ENCODE measurements at places on chromosomes 12 and 14. TPM values are rescaled to one million over a fixed set of nuclear protein-coding genes. Genes with fewer than 3 reads are reported as not detected.

KRT85 gene
- not detected for total RNA-seq

DNA sequence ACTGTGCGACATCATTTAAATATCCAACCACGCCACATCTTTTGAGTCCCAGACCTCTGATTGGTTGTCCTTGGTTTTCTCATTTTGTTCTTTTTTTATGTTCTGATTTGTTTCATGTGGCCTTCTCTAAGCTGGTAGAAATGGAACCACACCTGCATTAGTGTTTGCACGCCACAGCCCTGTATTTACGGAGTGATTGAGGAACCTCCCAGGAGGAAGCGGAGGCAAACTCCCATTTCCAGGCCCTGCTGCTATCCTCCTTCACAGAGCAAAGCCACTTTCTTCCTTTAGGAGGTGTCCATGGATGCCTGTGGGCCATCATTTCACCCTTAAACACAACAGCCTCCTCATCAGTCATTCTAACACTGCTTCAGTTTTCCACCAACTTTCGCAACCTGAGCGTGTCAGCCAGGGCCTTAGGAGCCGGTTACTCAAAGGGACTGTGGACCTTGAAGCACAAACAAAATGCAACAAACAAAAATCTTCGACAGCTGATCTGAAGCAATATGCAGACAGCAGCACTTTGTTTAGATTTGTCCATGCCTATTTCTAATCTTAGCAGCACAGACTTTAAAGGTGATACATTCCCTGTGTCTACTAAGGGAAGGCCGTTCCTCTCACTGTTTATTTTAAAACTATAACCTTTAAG lies 1258.1 kb upstream of the TMEM132C start:
- no peak for DNase-seq

DNA sequence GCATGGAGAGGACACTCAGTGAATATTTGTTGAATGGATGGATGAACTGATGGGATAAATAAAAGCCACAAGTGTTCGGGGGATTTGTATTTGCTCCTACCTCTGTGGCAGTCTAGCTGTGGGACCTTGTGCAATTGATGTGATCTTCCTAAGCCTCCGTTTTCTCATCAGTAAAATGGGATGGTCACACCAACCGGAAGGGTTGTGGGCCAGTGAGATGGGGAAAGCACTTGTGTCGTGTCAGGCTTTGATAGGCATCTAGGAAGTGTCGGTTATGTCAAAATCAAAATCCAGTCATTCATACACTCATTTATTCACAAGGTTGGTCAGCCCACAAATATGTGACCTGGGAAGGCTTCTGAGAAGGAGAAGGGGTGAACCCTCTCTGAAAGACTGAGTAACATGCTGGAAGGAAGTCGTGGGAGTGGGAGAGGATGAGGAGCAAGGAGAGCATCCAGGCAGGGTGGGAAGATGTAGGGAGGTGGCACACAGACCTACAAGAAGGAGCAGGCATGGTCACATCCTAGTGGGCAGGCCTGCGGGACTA lies 7.8 kb upstream of the SERPINA9 start:
- DNase-seq: no peak

DNA sequence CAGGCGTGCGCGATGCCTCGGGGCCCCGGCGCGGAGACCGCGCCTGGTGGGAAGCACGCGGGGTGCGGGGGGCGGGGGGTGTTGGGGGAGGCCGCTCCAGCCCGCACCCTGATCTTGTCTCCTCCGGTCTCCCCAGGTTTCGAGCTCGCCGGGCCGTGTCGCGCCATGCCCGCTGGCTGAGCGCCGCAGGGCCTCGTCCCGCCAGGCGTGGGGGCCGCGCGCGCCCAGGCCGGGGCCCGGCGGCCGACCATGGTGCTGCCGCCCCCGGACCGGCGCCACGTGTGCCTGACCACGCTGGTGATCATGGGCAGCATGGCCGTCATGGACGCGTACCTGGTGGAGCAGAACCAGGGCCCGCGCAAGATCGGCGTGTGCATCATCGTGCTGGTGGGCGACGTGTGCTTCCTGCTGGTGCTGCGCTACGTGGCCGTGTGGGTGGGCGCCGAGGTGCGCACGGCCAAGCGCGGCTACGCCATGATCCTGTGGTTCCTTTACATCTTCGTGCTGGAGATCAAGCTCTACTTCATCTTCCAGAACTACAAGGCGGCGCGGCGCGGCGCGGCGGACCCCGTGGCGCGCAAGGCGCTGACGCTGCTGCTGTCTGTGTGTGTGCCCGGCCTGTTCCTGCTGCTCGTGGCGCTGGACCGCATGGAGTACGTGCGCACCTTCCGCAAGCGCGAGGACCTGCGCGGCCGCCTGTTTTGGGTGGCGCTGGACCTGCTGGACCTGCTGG lies 2.4 kb downstream of the TMEM121 start:
- no peak for DNase-seq

GRCh38 chr14:91774140-91775096 lies 42.5 kb upstream of the CATSPERB start:
- no peak for DNase-seq

- no peak for DNase-seq
Observed at GRCh38 chr12:13223941-13224340, 27.4 kb downstream of the EMP1 start.

DNA sequence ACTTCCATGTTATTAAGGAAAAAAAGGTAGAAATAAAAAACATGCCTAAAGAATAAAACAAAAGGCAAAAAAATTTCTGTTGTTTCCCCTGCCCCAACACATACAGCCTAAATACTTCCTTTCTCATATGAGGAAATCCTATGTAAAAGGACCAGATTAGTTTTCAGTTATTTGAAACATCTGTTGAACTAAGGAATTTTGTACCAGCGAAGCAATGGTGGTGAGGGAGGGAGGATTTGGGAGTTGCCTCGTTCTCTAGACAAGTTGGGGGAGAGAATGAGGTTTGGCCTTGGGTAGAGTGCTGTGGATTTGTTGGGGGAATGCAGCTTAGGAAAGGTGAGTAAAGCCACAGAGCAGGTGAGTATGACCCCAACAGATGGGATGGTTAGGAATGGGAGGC lies 141.5 kb upstream of the RFLNA start:
- no peak for DNase-seq

DNA sequence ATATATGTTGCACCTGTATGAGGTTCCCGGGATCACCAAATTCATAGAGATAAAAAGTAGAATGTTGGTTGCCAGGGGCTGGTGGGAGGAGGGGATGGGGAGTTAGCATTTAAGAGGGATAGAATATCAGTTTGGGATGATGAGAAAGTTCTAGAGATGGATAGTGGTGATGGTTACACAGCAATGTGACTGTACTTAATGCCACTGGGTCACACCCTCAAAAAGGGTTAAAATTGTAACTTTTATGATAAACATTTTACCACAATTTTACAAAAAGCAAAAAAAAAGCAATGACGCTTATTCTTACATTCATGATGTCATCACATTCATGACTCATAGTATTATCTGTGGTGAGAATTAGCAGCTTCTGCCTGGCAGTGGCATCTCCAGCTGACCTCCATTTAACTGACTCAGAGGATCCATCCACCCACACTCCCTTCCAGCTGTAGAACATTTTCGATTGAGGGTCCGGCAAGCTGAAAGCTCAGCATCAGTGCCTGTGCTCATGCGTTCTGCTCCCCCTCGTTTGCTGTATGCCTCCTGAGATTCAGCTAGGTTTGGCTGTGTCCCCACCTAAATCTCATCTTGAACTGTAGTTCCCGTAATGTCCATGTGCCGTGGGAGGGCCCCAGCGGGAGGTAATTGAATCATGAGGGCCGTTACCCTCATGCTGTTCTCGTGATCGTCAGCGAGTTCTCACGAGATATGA lies 64.8 kb upstream of the TMEM260 start:
- DNase-seq: no peak

- DNase-seq: no peak
Observed at GRCh38 chr12:58703866-58704265, 216.4 kb downstream of the LRIG3 start.

- no peak for DNase-seq
Observed at GRCh38 chr12:25491396-25492325, 61.4 kb downstream of the LMNTD1 start.

DNA sequence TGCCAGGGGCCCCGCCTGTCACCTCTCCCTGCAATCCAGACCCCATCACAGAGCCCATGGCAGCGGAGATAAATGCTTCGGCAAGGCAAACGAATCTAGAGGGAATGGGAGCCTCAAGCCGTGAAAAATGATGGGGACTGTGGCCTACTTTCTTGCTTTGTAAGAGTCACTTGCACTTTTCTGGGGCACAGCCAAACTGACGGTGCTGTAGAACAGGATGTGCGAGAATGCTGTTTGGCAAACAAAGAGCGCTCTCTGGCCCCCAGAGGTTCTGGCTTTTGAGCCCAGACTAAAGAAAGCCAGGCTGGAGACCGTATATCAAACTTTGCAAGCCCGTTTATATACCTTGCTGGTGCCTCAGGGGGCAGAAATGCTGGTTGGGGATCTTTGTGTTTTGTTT lies 108.7 kb downstream of the CACNA1C start:
- DNase-seq: no peak

DNA sequence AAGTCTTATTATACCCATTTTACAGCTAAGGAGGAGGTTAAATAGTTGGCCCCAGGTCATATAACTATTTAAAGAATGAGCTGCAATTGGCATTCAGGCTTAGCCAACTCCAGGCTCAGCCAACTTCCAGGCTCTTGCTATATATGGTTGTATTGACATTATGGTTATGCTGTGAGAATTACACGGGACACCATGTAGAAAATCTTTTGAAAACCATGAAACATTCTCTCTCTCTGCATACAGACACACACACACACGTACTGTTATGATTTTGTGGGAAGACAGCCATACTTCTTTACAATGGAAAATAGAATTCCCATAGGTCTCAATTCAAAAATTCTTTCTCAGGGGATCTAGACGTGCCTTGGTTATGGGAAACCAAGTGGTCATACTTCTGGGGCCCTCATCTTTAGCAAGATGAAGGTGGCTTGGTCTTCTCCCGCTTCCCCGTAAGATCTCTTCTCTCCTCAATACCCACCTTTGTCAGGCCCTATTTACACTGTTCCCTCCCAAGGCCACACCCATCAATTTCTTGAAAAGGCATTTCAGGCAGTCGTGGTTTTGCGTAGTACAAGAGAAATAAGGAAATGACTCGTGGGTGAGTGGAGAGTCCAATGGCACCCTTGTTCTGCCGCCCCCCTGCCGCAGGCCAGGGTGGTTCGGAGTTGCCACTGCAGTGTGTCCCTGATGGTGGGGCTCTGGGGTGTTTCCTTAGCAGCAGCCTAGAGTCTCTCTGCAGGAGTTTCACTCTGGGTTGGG lies 10.0 kb upstream of the GPRC5A start:
- no peak for DNase-seq

- DNase-seq: no peak
Observed at GRCh38 chr12:96424601-96425000, 24.4 kb upstream of the CDK17 start.

DNA sequence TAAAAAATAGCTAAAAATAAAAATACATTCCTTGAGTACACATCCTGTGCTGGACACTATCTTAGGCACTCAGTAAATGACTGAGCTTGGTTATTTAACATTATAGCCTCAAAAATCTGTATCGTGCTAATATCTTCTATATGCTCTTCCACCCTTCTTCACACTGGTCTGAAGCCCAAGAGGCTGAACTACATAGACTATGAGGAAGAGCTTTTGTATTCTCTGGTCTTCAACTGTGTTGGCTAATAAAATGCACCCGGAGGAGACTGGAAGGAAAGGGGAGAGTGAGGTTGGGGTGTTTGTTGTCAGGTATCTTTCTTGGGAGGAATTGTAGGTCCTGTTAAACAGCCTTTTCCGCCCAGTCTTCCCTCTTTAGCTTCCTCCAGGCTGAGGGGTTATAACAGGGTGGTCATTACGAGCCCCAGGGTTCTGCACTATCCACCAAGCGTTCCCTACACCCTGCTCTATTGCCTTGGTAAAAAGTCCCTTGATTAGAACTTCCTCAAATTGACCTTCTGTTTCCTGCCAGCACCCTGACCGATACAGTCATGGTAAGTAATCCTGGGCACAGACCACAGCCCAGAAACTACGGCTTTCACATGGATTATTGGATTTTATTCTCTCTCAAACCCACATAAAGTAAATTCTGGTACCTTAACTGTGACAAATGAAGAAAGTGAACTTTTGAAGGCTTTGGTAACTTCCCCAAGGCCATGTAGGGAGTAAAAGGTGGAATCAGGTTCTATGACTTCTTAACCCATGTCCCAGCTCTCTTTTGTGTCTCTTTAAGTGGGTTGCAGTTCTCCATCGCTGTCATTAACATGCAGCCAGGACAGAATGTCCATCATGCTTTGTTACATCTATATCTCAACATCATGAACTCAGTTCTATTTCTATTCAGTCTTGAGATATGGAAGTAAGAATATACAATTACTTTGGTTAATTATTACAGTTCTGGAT lies 71.3 kb downstream of the PTHLH start:
- no peak for DNase-seq

DNA sequence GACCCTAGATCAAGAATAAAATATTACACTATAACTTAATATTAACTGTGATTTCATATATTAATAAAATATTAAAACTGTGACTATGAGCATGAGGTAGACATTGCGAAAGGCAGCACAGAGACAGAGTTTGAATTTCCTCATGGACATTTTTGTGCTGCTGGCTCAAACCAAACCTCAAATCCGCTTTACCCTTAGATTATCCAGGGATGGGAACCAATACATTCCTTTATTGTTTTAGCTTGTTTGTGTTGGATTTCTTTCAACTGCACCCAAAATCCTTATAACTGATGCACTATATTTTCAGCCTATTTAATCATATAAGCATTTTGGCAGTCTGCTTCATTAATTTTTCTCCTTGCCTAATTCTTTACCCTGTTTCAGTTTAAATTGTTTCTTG lies 436.7 kb downstream of the ATP23 start:
- DNase-seq: no peak

DNA sequence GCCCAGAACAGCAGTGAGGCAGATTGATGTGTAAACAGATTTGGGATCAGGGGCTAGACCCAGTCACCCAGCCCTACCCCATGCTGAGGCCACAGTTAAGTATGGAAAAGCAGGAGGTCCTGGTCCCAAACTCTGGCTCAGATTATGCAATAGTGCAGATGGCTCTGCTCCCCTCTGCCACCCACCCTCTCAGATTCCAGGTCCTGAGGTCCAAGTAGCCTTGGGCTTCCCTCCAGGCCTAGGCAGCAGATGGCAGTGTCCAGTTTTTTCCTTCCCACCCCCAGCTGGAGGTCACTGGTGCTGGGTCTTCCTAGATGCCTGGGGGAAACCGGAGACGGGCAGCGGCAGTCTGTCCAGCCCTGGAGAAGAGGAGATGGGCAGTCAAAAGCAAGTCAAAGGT lies 2.8 kb upstream of the DHH start:
- no peak for DNase-seq

GRCh38 chr14:59363531-59364226 lies 101.5 kb downstream of the GPR135 start:
- no peak for DNase-seq

- no peak for DNase-seq
Observed at GRCh38 chr12:31474751-31475150, 116.2 kb downstream of the DENND5B start.
